T-helper 17 cell (primary cell): ENCODE measurements at places on chromosomes 1 and 21. TPM values are rescaled to one million over a fixed set of nuclear protein-coding genes. Genes with fewer than 3 reads are reported as not detected.
A peak's percentile ranks its signal among the peaks of the same experiment; 100 is the strongest.

The SYDE2 gene
- total RNA-seq: 2.8 TPM

GRCh38 chr1:2097386-2098300 is 47.4 kb downstream of the PRKCZ start:
- no peak for DNase-seq

- no peak for DNase-seq
Measured at GRCh38 chr1:177611402-177611801, 358.5 kb downstream of the SEC16B start.

- peak; percentile 37 for DNase-seq
Measured at GRCh38 chr1:228459091-228459993, 27.8 kb upstream of the RNF187 start.

- DNase-seq: no peak
Measured at GRCh38 chr1:66176012-66176715, 357.8 kb upstream of the SGIP1 start.

The DESI2 gene
- 13.4 TPM for total RNA-seq

- DNase-seq: no peak
Measured at GRCh38 chr1:60055336-60055735, 18.2 kb downstream of the C1orf87 start.
